Vein endothelial cell (primary cell): ENCODE measurements at places on chromosomes 12 and 14. TPM values are rescaled to one million over a fixed set of nuclear protein-coding genes. Genes with fewer than 3 reads are reported as not detected.

TBX5 gene
- not detected in 2 replicates for total RNA-seq

TEP1 gene
- 23.2 and 30.5 TPM in 2 replicates for total RNA-seq

WIF1 gene
- not detected in 2 replicates for total RNA-seq

RNASE2 gene
- total RNA-seq, result not detected in 2 replicates

TEX22 gene
- total RNA-seq, result 0.10 TPM in 1 of 2 replicates, not detected in the other

MGP gene
- 81.4 and 247 TPM in 2 replicates for total RNA-seq

ARHGAP9 gene
- not detected in 2 replicates for total RNA-seq

ABCB9 gene
- total RNA-seq, result 16.1 and 19.3 TPM in 2 replicates

CISTR gene
- total RNA-seq, result not detected in 2 replicates

NAV3 gene
- total RNA-seq, result 33.0 and 53.9 TPM in 2 replicates

RAPGEF3 gene
- 43.8 and 45.7 TPM in 2 replicates for total RNA-seq

BDKRB1 gene
- total RNA-seq, result not detected in 2 replicates

ERP27 gene
- 0.33 and 1.3 TPM in 2 replicates for total RNA-seq

SSTR1 gene
- total RNA-seq, result 0.29 and 0.33 TPM in 2 replicates

ERO1A gene
- total RNA-seq, result 73.5 and 74.2 TPM in 2 replicates

ACVRL1 gene
- 417 and 629 TPM in 2 replicates for total RNA-seq

OTX2 gene
- not detected in 2 replicates for total RNA-seq

GARIN6 gene
- not detected in 2 replicates for total RNA-seq

SALL2 gene
- 0.86 and 0.98 TPM in 2 replicates for total RNA-seq

AICDA gene
- not detected in 2 replicates for total RNA-seq

KRT74 gene
- total RNA-seq, result not detected in 2 replicates

SIRT4 gene
- 0.76 and 0.98 TPM in 2 replicates for total RNA-seq

CLEC2B gene
- total RNA-seq, result 10.5 and 20.3 TPM in 2 replicates

LARP4 gene
- total RNA-seq, result 48.3 and 50.3 TPM in 2 replicates

LBHD2 gene
- not detected in 2 replicates for total RNA-seq

DDX51 gene
- 11.1 and 13.9 TPM in 2 replicates for total RNA-seq

MSI1 gene
- not detected in 2 replicates for total RNA-seq

TPI1 gene
- total RNA-seq, result 757 and 836 TPM in 2 replicates

COX8C gene
- not detected in 2 replicates for total RNA-seq

MYO1H gene
- total RNA-seq, result not detected in 2 replicates

RECQL gene
- total RNA-seq, result 67.6 and 99.6 TPM in 2 replicates

ITGA7 gene
- total RNA-seq, result 0.48 TPM in 1 of 2 replicates, not detected in the other

RHEBL1 gene
- total RNA-seq, result 0.33 and 1.3 TPM in 2 replicates

RNASE4 gene
- total RNA-seq, result 6.4 and 20.9 TPM in 2 replicates
